Effector memory CD8-positive, alpha-beta T cell (primary cell): ENCODE measurements at places on chromosomes 2 and 18.
A peak's percentile ranks its signal among the peaks of the same experiment; 100 is the strongest.

DNA sequence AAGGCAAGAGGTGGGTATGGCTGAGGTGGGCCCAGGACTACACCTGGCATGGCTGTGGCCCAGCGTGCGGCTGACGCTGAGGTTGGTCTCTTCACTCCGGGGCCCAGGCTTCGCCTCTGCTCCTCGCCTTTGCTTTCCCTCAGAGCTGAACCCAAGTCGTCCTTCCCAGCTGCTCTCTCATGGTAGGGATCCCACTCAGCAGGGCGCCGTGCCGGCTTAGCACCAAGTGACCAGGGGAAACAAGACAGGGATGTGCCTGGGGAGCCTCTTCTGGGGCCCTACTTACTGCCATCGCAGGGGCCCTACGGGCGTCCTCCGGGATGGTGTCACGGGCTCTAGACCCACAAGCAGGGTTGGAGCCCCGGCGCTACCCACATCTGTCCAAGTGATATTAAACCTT, 138.1 kb upstream of the ALKAL2 start:
- no peak for DNase-seq

GRCh38 chr2:126244937-126245336, 411.0 kb upstream of the GYPC start:
- DNase-seq, result no peak

DNA sequence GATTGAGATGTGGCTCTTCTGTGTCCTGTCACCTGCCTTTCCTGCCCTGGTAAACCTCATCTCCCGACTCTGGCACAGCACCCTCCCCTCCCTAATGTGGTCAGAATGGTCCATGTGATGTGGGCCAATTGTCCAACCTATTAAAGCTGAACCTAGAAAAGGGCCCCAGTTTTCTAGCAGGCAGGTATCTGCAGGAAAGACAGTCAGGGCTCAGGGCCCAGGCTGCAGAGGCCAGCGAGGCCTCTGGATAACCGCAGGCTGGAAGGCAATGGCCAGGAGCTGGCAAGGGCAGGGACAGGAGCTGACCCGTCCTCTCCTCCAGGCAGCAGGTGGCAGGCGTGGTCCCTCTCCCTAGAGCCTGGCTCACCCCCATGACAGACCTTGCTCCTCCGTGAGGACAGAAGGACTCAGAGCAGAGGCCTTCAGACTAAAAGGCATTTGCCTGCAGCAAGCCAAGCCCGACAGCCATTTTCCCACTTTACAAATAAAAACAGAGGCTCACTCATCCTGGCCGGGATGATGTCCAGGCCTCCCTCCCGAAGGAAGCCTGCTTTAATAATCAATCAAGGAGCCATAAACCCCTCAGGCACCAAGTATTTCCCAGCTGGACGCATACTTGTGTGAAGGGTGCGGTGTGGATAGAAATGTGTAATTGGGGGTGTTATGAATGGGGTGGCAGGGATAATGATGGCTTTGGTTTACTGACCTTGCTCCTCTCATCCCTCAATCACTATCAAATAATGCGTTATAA, 107.1 kb downstream of the TWIST2 start:
- no peak for DNase-seq

GRCh38 chr18:39776766-39777165, 2178.3 kb upstream of the PIK3C3 start:
- no peak for DNase-seq

DNA sequence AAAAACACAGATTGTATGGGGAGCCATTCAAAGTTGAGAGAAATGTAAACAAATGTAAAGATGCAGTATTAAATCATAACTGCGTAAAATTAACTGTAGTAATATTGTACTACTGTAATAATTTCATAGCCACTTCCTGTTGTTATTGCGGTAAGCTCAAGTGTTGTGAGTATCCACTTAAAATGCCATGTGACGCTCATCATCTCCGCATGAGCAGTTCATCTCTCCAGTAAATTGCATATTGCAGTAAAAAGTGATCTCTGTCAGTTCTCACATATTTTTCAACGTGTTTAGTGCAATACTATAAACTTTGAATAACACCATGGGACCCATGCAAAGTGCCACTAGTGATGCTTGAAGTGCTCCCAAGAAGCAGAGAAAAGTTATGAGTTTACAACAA, 41.8 kb upstream of the SP3 start:
- DNase-seq, result no peak

- DNase-seq, result no peak
These were observed 1.5 kb downstream of the CFAP210 start for GRCh38 chr2:169692718-169693117.

DNA sequence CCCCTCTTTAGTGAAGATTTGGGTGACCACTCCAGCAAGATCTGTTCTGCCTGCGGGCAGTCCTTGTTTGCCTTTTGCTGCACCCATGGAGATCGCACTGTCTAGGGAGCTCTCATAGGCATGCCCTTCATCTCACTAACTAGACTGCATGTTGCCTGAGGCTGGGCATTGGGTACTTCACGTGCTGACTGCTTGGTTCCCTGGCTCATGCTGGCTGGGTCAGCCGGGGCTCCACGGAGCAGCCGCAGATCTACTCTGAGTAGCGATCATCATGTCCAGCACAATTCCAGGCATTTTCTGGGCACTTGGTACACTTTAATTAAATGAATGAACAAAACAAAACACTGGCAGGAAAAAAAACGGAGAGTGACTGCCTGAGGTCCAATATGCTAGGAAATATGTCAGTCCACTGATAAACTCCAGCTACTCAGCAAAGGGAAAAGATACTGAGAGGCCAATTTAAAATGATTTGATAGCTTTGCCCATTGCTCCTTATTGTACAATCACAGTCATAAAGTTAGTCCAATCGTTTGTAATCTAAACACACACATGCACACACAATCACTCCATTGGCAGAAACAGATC, 220.3 kb downstream of the C1D start:
- DNase-seq, result no peak

DNA sequence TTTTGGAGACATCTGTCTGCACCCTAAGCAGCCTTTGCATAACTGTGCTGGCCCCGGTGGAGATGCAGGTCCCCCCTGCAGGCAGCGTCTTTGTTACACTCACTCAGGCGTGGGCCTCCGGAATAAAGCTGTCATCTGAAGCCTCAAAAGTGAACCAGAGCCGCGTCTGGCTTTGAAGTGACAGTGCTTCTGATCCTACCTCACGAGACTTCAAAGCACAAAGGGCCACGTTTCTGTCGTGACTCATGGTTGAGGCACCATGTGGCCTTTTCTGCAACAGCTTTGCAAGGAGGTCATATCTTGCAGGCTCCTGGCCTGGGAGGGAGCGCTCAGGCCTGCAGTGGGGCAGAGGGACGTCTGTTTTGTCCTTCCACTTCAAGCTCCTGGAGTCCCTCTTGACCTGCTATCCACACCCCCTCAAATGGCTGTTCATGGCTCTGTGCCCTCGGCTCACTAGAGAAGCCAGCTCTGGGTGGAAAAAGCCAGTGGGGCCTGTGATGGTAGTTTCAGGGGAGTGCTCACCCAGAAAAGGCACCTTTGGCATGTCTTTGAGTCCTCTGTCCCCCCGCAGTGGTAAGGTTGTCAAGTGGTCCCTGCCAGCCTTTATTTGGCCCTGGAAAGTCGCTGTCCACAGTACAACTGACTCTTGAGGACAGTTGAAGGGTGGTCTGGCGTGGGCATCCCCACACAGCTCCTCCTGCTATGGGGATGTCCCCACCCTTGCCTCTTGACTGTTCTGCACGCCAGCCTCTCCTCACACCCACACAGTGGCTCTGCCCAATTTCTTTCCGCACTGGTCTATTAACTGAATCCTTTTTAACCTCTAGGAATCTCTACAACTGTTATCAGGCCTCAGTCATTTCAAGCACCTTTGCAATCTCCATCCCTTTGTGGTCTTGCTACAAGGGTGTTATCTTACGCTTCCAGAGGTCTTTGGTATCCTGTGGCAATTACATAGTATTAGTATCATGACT, 19.3 kb downstream of the GPR55 start:
- peak; percentile 27 for DNase-seq

DNA sequence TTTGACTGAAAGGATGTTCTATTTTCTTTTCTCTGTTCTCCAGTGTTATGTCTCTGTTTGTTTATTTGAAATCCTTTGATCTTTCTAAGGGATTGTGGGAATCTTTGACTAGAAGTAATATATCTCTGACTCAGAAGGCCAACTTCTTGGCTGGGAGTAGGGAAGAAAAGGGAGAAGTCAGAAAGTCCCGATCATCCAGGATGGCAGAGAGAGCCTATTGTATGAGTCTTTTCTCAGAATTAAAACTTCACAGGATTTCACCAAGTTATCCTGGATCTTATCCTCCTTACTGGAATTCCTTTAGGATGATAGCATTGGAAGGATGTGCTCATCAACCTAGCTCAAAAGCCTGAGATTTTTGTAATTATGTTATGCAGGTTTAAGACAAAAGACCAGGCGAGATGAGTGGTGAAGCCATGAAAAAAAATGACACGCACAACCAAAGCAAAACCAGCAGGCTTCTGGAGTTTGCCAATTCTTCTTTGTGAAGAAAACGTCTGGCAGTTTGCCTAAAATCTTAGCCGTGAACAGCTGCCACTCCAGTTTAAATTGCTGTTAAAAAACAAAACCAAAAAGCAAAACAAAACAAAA, 383.6 kb upstream of the SMIM21 start:
- no peak for DNase-seq

- DNase-seq, result no peak
These were observed 613.2 kb downstream of the SLC4A3 start for GRCh38 chr2:220240641-220241040.

- no peak for DNase-seq
These were observed 70.2 kb downstream of the MYO1B start for GRCh38 chr2:191315365-191315752.

DNA sequence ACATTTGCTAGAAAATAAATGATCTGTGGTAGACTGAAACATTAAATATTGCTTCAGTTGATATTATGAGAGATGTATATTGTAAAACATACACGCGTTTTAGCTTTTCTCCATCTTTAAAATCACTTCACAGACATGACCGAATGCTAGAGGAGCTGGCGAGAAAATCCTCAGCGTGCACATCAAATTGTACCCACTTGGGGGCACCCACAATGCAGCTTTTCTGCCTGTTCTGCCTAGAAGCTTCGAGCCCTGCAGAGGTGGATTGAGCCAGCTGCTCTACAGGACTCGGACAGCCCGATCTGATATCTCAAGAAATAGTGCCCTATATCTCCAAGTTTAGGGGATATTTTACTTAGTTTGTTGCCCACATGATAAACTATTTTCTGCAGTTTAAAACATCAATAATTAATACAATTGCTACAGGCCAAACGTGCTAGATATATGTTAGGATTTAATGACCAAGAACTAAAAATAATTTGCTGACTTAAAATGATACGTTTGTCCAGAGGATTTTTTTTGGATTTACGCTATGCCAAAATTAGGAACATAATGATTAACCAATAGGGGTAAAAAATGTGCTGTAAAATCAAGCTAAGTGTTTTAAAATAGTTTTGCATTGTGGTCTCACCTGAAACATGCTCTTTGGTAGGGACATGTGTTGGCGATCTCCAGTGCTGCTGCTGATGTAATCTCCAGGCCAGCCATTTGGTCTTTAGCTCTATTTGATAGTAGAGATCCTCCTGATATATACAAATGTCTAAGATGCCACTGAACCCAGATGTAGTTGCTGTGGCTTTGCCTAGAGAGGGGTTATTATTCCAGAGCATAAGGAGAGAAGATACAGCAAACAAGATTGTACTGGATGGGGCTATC, 22.3 kb upstream of the ATP5MC3 start:
- peak; percentile 29 for DNase-seq

DNA sequence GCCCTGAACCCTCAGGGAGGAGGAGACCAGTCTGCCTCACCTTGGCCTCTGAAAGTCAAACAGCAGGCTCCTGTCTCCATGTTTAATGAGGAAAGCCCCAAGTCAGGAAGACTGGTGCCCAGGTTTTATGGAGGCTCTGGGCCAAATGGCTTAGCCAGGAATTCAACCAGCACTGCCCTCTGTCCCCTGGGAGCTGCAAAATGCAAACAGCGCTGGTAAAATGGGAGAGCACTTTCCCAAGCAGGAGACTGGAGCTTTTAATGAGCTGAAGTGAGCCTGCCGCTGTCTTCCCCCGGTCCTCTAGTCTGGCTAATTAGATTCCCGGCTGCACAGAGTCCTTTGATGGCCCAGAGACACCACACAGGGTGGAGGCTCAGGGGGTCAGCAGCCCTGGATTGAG, 276.0 kb upstream of the TRIB2 start:
- no peak for DNase-seq

DNA sequence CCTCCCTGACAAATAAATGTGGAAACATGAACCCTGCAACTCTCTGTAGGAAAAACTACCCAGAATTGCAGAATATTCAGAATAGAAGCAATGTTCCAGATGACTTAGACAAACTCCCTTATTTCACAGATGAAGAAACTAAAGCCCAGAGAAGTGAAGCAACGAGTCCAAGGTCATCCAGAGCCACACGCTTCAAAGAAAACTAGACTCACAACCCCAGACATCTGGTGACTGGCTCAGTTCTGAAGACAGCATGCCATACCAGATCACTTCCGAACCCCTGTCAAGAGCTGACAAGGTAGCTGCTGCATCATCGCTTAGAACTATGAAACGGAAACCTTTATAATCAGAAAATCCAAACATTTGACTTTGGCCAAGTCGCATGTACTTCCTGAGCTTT, 101.3 kb downstream of the PID1 start:
- DNase-seq, result no peak

DNA sequence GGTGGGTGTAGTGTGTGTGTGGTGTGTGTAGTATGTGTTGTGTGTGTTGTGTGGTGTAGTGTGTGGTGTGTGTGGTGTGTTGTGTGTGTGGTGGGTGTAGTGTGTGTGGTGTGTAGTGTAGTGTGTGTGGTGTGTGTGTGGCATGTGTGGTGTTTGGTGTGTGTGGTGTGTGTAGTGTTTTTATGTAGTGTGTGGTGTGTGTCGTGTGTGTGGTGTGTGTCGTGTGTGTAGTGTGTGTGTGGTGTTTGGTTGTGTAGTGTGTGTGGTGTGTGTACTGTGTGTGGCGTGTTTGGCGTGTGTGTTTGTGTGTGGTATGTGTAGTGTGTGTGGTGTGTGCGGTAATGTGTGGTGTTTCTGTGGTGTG, 4.7 kb upstream of the RTP5 start:
- DNase-seq, result no peak

DNA sequence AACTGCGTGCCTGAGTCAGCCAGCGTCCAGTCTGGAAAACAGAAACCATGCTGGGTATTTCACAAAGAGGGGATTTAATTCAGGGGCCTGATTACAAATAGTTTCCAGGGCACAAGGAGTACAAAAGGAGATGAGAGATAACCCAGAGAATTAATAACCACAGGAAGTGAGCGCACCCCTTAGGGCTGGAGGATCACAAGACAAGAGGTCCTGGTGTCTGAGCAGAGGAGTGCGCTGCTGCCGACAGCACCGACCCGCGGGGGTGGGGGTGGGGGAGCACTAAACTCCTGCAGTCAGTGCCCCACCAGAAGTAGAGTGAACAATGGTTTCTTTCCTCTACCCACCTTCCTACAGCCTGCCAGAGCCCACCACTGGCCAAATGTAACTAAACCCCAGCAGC, 20.8 kb upstream of the MAL start:
- no peak for DNase-seq

DNA sequence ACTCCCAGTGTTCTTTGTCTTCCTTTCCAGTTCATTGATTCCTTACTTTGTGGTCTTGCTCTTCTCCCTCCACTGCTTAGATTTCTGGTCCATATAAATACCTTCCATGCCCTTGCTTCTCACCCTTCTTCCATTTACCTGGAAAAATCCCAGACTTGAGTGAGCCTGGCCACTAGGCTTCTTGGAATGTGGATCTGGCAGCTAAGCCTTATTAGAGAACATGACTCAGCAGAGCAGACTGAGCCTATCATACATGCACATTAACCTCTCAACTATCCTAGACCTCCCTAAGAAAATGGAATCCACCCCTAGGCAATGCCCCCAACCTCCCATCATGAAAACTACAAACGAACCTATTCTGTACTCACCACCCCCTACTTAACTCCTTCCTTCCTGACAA, 127.7 kb downstream of the RHBDD1 start:
- no peak for DNase-seq

- no peak for DNase-seq
These were observed 123.0 kb upstream of the THUMPD2 start for GRCh38 chr2:39902103-39902502.
